B cell (primary cell): ENCODE measurements at places on chromosomes 2 and 18. TPM values are rescaled to one million over a fixed set of nuclear protein-coding genes. Genes with fewer than 3 reads are reported as not detected.

- H3K27me3 ChIP-seq: no peaks in the 10 kb centered on the region
- no peak overlapping the region for H3K27ac ChIP-seq
- H3K4me3 ChIP-seq: no peak overlapping the region
- no peaks in the 10 kb centered on the region for H3K36me3 ChIP-seq
- DNase-seq: no peak
Observed at GRCh38 chr2:189109921-189110397, 69.6 kb downstream of the COL5A2 start.

The L3MBTL4 gene
- 3.0 and 6.0 TPM in 2 replicates for polyA plus RNA-seq

The MOGAT1 gene
- polyA plus RNA-seq: not detected in 2 replicates

The CD226 gene
- polyA plus RNA-seq: 0.78 and 0.98 TPM in 2 replicates

The TTN gene
- 1.0 and 1.7 TPM in 2 replicates for polyA plus RNA-seq

DNA sequence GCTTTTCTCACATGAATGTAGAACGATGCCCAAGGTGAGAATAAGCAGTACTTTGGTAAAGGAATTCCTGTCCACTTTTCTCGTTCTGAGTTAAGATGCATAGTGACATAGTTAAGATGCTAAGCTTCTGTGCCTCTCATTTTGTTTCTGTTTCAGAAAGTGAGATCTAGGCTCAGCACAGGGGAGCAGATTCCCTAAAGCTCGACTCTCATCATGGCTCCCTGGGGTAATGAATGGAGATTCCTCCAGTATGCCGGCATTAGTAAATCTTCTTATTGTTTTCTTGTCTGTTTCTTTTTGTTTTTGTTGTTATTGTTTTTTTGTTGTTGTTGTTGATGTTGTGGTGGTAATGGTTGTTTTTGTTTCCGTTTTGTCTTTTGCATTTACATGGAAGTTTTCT is 225.4 kb downstream of the LRRTM4 start:
- H3K4me1 ChIP-seq: no peaks in the 10 kb centered on the region
- DNase-seq: no peak
- no peak overlapping the region for H3K27ac ChIP-seq
- H3K4me3 ChIP-seq: no peak overlapping the region
